ENCODE measurements at places on chromosomes 13 and 19.

- DNase-seq = no peak
These were observed 1.0 kb upstream of the CAPN12 start for GRCh38 chr19:38745316-38745715.

DNA sequence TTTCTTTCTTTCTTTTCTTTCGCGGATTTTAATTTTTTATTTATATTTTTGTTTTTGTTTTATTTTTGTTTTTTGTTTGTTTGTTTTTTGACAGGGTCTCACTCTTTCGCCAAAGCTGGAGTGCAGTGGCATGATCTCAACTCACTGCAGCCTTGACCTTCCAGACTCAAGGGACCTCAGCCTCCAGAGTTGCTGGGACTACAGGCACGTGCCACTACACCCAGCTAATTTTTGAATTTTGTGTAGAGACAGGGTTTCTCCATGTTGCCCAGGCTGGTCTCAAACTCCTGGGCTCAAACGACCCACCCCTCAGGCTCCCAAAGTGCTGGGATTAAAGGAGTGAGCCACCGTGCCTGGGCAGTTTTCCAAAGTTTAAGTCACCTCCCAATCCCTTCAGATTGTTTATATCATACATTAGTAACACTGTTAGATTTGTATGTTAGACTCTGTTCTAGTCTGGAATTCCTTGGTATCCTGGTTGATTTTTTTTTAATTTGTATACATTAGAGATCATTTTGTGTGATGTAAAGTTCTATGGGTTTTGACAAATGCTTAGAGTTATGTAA is 597.3 kb downstream of the DCT start:
- no peak for DNase-seq

- no peak for DNase-seq
These were observed 4.6 kb downstream of the WDR62 start for GRCh38 chr19:36059180-36059910.

DNA sequence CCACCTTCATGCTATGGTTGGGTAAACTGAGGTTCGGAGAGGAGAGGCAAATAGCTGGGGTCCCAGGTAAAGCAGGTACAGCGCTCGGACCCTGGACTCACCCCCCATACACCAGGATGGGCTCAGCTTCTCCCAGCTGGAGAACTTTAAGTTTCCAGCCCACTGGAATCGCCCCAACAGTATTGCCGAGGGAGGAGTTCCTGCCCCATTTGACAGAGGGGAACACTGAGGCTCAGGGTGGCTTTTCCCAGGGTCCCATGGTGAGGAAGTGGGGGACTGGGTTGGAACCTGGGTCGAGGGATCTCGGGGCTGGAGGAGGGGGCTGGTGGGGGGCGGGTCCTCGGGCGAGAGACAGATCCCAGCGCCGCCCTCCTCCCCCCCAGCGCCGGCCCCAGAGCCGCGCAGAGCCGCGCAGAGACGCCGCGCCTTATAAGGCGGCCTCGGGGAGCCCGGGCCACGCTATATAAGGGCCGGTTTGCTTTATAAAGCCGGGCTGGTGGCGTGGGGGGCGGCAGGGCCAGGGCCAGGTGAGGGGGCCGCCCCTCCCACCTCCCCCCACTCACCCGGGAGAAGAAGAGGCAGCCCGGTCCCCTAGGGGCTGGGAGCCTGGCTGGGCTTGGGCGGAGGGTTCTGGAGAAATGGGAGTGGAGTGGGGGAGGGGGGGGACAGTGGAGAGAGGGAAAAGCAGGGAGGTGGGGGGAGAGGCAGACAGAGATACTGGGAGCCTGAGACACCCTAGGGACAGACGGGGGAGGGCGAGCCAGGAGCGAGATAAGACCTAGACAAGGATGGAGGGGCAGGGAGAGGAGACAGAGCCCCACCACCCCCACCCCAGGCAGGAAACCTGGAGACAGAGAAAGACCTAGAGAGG is 1.1 kb downstream of the CNN1 start:
- DNase-seq = no peak

- no peak for DNase-seq
These were observed 13.9 kb downstream of the NFIX start for GRCh38 chr19:13008926-13009787.

DNA sequence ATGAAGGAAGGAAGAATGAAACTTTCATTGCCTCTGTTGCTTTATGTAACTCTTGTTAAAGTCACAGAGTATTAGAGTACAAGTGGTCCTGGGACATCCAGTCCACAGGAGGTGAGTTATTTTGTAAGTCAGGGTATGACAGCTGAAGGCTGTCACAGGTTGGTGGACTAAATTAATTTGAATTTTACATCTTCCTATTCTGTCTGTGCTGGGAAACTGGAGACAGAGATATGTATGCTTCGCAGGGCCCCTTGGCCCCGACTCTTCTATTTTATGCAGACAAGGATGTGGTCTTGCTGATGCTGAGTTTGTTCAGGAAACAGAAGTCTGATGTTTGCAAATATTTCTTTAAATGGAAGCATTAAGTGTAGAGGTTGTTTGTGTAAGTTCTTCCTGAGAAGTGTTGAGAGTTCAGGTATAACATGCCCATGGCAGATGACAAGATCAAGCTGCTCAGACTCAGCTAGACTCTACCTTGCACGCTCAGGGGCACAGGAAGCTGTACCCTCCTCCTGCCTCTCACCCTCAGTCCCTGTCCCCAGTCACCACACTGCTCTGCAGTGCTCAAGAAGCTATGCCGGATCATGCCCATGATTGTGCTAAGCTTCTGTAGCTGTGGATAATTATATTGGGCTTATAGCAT is 23.4 kb downstream of the RASL11A start:
- no peak for DNase-seq

DNA sequence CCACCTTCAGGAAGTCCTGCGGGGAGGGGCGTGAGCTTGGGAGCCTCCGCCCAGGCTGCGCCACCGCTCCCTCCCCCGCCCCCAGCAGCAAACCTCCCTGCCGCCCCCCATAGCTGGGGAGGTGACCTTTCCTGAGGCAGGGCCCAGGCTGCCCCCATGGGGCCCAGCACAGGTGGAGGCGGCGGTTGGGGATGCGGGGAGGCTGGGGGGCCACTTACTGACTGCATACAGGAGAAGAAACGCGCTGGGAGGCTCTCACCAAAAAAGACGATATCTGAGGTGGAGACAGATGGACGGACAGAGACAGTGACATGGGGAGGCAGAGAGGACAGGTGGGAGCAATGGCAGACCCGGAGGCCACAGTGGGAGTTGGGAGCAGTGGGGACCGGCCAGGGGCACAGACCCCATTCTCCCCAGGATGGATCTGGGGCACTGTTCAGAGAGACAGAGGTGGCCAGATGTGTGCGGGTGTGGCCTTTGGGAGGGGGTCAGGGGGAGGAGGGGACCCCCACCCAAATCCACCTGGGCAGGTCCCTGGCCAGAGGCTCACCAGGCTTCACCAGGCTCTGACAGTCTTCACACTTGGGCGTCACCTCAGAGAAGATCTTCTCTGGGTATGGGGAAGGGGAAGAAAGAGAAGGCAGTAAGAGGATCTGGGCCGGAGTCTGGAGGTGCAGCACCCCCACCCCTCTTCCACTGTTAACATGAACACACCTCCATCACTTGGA is 3.0 kb upstream of the RINL start:
- no peak for DNase-seq

DNA sequence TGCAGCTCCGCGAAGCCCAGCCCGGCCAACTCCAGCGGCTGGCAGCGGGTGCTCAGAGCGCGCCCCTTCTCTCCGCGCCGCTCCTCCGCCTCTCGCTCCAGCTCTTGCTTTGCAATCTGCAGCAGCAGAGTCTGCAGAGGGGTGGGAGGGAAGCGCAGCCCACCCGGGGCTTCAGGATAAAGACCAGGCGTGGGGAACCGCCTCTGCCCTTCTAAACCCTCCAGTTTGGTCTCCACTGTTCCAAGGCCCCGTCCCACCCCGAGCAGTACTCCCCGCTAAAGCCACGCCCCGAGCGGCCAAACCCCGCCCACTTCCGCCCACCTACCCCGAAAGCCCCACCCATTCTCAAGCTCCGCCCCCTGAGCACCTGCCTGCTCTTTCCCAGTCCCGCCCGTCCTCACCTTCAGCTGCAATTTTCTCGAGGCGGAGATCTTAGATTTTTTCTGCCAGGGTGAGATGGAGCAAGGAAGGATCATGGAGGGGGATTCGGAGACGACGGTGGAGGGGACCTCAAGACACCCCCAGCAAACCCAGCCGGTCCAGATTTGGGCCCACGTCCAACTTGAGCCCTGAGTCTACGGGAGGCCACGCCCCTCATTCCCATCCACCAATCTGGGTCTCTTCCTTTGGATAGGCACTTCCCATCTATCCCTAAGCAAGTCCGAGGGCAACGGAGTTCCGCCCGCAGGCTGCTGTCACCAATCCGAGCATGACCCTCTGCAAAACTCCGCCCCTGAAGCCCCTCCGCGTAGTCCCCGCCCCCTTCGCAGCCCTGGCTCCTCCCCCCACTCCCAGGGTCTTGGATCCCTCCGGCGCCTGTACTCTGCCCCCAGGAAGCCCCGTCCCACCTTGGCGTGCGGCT is 1.1 kb downstream of the TNNI3 start:
- DNase-seq = no peak

GRCh38 chr13:44815623-44816022 is 173.6 kb downstream of the NUFIP1 start:
- peak; percentile 68 for DNase-seq

DNA sequence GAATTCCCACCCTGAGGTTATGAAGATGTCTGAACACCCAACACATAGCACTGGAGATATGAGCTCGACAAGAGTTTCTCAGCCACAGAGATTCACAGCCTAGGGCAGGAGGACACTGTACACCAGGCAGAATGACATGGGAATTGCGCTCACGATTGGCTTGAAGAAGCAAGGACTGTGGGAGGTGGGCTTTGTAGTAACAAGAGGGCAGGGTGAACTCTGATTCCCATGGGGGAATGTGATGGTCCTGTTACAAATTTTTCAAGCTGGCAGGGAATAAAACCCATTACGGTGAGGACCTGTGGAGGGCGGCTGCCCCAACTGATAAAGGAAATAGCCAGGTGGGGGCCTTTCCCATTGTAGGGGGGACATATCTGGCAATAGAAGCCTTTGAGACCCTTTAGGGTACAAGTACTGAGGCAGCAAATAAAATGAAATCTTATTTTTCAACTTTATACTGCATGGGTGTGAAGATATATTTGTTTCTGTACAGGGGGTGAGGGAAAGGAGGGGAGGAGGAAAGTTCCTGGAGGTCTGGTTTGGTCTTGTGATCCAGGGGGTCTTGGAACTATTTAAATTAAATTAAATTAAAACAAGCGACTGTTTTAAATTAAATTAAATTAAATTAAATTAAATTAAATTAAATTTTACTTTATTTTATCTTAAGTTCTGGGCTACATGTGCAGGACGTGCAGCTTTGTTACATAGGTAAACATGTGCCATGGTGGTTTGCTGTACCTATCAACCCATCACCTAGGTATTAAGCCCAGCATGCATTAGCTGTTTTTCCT is 7.0 kb downstream of the KLK3 start:
- no peak for DNase-seq

GRCh38 chr13:83975655-83976165 is 93.4 kb upstream of the SLITRK1 start:
- no peak for DNase-seq

- no peak for DNase-seq
These were observed 224.0 kb downstream of the COG6 start for GRCh38 chr13:39879286-39880035.

GRCh38 chr13:99545979-99546378 is 44.7 kb downstream of the TM9SF2 start:
- DNase-seq = no peak

DNA sequence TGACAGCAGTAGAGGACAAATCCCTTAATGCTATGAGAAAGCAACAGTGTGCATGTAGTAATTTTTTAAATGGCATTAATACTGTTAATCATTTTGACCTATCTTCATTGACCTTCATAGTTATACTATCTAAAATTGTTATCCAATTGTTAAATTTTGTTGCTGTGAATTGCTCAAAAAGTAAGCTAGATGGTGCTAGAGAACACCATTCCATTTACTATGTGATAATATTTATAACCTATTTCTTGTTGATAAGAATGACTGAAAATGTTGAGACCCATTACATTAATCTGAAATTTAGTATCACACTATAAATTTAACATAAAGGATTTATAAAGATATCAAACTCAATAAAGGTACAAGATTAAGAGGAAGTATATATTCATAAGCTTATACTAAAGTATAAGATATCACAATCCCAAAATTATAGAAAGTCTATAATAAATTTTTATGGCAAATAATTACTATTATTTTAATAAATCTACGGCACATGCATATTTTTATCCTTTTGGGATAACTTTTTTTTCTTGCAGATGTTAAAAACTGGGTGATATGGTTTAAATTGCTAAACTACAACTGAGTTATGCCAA is 1573.3 kb downstream of the PCDH9 start:
- DNase-seq = no peak

GRCh38 chr19:33518541-33518940 is 3.0 kb downstream of the PEPD start:
- no peak for DNase-seq

GRCh38 chr19:38657633-38658222 is 10.3 kb downstream of the ACTN4 start:
- no peak for DNase-seq

GRCh38 chr13:20506696-20507095 is 19.0 kb downstream of the CRYL1 start:
- no peak for DNase-seq

GRCh38 chr19:18626906-18627305 is 9.9 kb upstream of the KLHL26 start:
- no peak for DNase-seq

GRCh38 chr13:46509981-46510380 is 43.0 kb upstream of the LRCH1 start:
- DNase-seq = no peak

GRCh38 chr13:109369353-109370052 is 416.9 kb downstream of the IRS2 start:
- no peak for DNase-seq

GRCh38 chr19:29714371-29714952 is 599 bp downstream of the C19orf12 start:
- no peak for DNase-seq

DNA sequence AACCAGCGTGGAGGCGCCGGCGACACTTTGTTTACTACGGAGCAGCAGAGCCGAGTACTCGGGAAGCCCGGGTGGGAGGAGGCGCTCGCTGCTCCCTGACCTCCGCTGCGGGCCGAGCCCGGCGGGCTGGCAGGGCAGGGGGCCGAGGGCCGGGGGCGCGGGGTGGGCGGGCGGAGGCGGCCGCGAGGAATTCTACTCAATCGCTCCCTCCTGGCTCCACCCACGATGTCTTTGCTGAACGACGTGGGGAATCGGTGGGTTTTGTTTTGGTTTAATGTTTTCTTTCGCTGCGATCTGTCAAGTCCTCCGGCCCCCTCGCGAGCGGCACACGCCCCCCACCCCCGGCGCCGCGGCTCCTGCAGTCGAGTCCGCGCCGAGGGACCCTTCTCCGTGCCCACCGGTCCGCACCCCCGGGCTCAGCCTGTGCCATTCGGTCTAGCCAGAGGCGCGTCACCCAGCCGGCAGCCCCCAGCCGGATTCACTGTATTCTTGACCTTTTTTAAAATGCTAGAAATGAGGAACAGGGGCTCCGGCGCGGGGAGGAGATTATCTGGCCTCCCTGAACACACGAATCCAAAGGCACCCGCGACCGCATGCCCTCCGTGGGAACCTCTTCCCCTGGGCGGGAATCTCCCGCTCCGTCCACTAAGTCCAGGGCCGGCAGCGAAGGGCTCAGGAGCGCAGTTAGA is 636 bp upstream of the FOXO1 start:
- no peak for DNase-seq
